NCI-H1436 treated with DMSO at 0.1 percent for 48 hours (cell line): ENCODE measurements at places on chromosomes 13 and 19.

DNA sequence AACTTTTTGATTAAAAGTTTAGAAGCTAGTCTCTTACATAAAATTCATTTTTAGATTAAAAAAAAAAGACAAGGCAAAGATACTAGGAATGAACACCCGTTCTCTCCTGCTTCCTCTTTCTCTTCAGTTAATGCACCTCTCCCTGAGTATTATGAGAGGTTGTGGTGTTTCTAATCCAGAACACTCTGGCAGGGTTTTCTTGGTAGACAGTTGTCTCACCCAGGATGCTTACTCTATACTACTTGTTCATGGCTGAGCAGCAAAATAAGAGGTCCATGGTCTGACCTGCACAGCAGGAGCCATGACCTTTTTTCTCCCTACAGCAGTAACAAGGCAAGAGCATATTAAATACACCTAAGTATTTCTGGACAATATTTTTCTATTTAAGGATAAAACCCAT, 62.0 kb downstream of the MICU2 start:
- no peak for DNase-seq

DNA sequence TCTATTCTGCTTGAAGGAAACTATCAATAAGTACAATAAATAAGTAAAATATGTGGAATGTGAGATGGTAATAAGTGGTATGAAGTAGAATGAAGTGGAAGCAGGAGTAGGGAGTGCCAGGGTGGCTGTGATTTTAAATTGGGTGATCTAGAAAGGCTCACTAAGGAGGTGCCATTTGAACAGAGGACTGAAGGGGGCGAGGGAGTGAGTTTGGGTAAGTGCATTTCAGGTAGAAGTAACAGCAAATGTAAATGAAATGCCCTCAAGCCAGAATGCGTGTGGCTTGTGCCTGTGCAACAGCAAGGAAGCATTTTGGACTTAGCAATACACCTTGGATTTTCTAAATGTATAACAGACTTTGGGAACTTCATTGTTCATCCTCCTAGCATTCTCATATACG, 77.1 kb downstream of the CCNA1 start:
- DNase-seq, result no peak

DNA sequence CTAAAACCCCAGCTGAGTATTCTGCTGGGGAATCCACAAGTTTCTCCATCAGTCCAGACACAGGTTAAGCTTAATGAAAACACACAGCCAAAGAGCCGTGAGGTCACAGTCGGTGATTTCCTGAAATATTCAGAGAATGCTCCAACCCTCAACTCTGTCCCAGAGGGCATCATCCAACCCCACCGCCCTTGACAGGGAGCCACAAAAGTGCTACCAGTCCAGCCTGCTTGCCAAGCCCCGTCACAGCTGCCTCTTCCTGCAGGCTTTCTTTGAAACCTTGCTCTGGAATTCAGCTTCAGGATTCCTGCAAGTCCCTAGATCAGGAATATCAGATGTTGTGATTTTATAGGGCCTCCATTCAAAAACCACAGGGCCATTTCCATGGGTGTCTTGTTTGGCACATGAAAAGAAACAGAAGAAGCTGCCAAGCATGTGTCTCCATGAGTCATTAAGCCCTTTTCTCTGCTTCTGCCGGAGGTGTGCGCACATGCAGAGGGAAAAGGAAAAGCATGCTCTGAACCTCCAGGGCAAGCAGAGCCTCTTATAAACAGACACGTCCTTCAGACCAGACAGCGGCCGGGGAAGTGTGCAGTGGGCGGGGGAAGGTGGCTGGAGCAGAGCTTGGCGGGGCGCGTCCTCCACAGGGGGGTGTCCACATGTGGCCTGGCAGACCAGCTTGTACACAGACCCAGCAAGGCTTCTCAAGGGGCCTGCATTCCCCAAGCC, 164.7 kb downstream of the KATNAL1 start:
- DNase-seq, result no peak

- no peak for DNase-seq
These were observed 121.0 kb downstream of the CRYL1 start for GRCh38 chr13:20404488-20405222.

- no peak for DNase-seq
These were observed 120.3 kb downstream of the LIG4 start for GRCh38 chr13:108095036-108095435.

DNA sequence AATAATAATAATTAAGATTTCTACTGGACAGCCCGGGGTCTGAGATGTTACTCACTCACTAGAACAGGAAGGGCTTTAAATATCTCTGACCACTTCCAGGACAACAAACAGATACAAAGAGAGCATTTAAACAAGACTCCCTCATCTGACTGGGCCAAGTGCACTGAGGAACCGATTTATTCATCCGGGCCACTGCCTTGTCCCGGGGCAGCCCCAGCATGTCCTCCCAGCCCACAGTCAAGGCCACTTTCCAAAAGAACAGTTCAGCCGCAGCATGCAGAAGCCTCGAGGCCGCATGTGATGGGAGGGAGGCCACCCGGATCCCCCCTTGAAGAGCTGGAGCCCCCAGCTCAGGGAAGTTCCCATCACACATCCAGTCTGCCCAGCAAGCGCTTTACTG, 30.5 kb downstream of the MLLT1 start:
- DNase-seq, result no peak

- DNase-seq, result no peak
These were observed 86.0 kb downstream of the ZNF726 start for GRCh38 chr19:24000656-24001055.

DNA sequence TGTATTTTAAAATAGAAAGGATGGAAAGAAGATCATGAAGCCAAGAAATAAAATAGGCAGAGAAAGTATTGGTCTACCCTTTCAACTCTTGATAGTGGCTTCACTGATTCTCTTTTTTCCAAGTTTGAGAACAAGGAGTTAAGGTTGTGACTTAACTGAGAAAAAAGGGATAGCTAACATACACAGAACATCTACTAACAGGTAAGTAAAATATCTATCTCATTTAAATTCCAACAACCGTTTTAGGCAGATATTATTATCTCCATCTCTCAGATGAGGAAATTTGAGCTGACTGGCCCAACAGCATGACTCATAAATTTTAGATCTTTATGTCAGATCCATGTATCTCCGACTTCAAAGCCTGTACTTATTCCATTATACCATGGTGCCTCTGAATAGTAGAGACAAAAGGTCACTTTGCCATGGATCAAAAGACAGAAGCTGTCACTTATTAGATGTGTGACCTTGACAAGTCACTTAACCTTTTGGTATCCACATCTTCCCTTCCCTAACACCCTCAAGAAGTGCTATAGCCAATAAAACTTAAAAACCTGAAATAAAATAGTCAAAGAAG, 152.1 kb downstream of the DACH1 start:
- no peak for DNase-seq
